ENCODE measurements at places on chromosomes 6 and 20.

- DNase-seq, result no peak
Measured at GRCh38 chr6:64293298-64293697, 657.7 kb downstream of the PHF3 start.

- no peak for DNase-seq
Measured at GRCh38 chr6:91105532-91105931, 518.7 kb upstream of the MAP3K7 start.

DNA sequence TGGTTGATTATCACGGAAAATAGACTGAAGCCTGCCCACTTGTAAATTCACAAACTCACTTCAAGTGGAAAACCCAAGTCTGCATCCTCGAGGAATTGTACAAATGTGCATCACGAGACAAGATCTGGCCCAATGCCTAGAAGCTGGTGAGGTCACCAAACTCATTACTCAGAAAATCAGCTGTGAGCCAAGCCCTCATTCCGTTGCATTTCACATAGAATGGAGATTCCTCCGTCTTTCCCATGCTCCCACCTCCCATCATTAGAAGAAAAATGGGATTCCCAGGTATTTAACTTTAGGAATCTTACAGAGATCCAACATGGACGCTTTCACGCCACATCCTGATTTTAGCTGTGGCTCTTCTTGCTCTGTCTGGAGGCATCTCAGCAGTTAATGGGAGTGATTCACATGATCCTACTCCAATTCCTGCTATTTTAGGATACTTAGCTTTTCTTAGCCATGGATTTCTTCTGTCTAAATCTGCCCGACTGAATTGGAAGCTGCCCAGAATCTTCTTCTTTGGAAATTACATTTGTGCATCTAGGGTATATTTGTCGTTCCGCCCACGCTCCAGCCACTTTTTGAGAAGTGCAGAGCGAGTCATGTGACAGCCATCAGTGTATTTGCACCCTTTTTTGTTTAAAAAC is 68.7 kb upstream of the STMND1 start:
- peak; percentile 61 for DNase-seq

DNA sequence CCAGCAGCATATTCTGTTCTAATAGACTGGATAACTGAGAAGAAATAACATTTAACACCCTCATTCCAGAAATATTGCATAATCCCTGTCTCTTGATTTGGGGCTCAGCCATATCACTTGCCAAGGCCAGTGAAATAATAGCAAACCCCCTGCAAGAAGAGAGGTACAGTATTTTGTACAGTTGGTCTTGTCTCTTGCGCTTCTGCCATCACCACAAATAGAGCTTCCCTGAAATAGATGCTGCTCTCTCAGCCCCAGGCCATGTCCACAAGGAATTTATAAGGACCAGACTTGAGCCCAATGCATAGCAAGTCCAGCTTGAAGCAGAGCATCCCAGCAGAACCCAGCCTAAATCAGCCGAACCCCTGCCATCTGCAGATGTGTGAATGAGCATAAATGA is 254.0 kb downstream of the GRM1 start:
- no peak for DNase-seq

DNA sequence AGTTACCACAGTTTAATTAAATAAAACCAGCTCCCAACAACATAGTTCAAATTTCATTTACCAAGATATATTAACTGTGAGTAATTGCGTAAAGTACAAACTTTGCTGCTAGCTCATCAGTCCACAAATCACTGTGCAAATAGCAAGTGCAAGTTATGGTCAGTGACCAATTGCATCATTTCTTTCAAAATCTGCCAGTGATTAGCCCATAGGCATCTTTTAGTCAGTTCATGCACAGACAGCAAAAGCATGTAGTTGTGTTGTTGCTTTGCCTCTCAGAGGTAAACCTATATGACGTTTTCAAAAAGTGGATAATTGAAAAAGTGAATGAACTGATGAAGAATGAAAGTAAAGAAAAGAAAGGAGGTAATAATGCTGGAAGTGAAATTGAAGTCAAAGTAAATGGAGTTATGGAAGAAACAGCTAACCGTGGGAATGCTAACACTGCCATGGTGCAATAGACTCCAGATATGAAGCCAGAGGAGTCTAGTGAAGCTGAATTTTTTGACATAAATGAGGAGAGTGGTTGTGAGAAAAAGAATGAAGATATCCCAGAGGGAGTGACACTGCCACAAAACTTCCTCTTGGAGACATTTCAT is 36.5 kb downstream of the ENPP1 start:
- no peak for DNase-seq

DNA sequence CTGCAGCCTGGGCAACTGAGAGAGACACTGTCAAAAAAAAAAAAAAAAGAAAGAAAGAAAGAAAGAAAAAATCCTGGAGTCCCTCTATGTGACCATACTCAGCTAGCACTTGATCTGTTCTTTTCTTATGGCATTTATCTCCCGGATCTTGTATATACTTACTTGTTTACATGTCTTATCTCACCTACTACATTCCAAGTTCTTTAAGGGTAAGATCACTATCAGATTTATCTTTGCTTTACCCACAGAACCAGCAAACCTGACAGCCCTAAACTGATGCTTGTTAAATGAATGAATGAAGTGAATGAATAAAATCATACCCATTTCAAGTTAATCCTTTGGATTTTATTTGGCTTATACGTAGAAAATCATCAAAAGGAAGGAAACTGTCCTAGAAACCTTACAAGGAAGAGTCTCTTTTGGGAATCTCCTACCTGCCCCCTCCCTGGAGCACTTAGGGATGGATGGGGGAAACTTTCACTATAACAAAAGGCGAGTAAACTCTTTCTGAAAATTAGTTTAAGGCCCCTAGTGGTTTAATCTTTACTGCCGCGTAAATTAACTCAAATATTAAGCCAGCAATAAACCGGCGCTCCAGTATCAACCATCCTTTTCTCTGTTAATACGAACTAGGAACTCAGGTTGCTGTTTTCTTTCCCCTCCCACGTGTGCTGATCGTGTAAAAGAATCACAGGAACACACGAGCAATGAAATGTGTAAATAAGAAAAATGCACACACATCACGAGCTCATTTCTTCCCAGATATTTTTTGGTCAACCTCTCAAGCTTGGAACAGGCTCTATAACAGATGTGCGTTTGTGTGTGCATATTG is 1.3 kb upstream of the UTRN start:
- DNase-seq, result no peak

GRCh38 chr6:85460154-85460920 is 10.5 kb downstream of the NT5E start:
- DNase-seq, result no peak

DNA sequence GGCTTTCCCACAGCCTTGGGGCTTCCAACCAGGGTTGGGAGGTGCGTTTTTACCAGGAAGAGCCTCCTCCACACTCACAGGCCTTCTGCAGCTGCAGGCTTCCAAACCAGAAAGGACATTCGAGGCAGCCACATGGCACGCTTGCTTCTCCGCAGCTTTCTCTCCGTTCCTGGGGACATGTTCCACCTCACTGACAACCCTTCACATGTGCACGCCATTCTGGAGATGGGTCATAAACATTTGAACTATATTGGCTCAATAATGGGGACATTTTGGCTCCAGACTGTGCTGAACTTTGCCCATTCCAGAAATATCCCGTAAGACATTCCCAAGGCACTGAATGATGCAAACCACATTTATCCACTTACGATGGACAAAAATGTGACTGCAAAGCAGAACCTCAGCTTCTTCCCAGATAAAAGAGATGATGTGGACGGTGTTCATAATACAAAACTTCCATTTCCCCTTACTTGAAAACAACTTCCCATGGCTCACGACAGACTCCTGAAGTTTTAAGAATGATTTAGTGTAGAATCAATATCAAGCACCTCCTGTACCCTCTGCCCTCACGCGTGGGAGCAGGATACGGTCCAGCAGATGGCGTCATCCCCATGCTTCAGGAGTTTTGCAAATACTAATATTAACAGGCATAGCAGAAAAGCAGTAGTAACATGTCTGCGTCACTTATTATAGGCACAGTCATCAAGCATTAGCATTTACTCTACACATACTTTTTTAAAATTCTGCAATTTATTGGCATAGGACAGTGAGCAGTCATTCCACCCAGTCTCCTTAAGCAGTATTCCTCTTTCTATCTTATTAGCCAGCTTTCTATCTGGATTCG is 25.4 kb upstream of the FOXF2 start:
- DNase-seq, result no peak

DNA sequence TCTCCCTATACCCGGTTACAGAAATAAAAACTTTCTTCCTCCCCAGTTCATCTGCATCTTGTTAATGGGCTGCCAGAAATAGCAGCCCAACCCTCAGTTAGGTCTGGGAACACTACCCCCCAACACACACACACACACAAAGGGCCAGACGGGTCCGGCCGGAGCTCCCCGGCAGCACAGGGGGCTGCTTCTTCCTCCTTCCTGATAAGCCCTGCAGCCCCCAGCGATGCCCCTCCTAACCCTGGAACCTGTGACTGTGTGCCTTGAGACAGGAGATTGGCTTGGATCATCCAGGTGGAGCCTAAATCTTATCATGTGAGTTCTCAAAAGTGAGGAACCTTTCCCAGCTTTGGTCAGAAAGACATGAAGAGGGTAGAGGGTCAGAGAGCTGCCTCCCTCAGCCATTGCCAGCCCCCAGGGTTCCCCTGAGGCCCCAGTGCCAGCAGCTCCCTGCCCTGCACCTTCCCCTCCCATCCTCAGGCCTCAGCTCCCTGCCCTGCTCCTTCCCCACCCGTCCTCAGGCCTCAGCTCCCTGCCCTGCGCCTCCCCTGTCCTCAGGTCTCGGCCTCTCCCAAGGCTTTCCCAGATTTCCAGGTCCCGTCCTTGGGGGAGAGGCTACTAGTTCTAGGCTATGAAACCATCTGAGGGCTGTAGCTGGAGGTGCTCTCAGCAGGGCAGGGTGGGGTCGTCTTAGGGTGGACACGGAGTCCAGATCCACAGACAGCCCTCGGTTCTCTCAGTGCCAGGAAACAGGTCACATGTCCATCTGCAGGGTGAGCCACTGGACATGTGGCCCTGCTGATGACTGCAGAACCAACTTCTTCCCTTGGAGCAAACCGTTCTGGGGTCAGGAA is 34.5 kb upstream of the CST7 start:
- DNase-seq, result no peak

GRCh38 chr6:71852948-71853347 is 33.4 kb upstream of the RIMS1 start:
- no peak for DNase-seq

- DNase-seq, result no peak
Measured at GRCh38 chr6:449486-450419, 58.2 kb downstream of the IRF4 start.

- no peak for DNase-seq
Measured at GRCh38 chr6:6482256-6482655, 106.3 kb upstream of the LY86 start.

DNA sequence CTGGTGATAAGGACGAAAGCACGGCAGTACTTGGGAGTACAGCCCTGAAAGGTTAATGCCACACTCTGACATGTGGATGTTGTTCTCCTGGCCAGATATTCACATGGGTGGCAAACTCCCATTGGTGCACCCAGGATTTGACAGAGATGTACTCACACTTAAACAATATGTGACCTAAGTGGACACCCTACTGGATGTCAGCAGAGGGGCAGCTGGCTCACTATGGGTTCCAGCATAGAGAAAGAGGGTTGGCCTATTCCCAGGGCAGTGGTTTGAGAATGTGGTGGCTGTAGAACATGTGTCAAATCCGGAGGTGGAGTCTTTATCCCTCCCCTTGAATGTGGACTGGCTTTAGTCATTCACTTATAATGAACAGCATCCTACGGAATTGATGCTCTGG is 333.2 kb downstream of the DHX35 start:
- no peak for DNase-seq

GRCh38 chr20:50788045-50788991 is 6.5 kb upstream of the BCAS4 start:
- DNase-seq, result no peak

GRCh38 chr6:17107863-17108262 is 6.0 kb downstream of the STMND1 start:
- no peak for DNase-seq

DNA sequence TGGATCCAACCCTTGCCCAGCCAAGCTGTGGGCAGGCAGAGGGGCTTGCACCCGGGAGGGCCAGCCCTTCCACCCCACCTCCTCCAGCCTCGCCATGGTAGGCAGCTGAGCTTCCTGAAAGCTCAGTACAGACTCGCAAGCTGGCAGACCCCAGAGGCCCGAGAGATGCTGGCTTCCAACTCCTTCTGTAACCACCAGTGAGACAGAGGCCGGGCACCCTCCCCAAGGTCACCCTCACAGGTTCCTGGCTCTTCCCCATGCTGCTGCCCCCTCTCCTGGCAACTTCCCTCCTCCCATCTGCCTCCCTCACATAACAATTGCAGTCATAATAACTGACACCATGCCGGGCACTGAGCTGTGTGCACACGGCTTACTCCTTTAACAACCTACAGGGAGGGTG is 26.2 kb upstream of the NOL4L start:
- no peak for DNase-seq

DNA sequence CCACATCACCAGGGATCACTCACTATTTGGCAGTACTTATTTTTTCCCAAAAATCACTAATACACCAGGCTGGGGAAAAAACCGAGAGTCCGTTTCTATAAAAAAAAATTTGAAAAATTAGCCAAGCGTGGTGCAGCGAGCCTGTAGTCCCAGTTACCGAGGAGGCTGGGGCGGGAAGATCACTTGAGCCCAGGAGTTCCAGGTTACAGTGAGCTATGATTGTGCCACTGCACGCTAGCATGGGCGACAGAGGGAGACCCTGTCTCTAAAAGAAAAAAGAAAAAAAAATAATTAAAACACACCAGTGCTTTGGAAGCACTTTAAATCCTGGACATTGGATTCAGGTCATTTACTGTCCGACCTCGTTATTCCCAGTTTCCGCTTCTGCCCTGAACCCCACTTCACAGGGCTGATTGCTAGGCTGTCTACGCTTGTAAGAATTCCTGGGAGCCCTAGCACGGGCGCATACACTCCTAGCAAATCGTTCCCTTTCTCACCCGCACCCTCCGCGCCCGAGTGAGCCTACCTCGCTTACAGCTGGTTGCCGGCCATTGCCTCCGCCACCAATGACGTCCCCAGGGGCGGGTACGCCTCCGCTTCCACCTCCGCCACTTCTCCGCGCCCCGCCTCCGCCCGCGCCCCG is at the start of gene TPMT:
Gene TPMT (minus strand): TSS at position 571 of the 643 bp plus-strand sequence. CDS start 5,950 bp downstream, outside the sequence.
- DNase-seq, result peak; percentile 12

DNA sequence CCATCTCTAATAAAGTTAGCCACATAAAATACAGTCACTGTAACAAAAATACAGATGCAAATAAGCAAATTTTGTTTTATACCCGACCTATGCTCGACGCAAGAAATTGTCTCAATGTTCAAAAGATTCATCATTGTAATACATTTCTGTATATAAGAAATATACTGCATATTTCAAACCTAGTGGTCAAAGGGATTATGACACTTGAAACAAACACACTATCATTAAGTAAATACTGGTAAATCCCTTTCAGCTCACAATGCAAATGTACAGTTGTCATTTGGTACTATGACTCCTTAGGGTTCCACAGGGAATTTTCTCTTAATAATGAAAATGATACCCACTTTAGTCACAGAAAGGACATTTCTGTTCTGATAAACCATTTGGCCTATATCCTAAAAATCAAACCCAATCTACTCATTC is 2.2 kb downstream of the HIVEP2 start:
- DNase-seq, result no peak
